ENCODE measurements at places on chromosomes 16 and 17.

- DNase-seq: no peak
These were observed 2.0 kb downstream of the P4HB start for GRCh38 chr17:81858170-81858966.

GRCh38 chr16:27332105-27332504, 18.3 kb downstream of the IL4R start:
- no peak for DNase-seq

DNA sequence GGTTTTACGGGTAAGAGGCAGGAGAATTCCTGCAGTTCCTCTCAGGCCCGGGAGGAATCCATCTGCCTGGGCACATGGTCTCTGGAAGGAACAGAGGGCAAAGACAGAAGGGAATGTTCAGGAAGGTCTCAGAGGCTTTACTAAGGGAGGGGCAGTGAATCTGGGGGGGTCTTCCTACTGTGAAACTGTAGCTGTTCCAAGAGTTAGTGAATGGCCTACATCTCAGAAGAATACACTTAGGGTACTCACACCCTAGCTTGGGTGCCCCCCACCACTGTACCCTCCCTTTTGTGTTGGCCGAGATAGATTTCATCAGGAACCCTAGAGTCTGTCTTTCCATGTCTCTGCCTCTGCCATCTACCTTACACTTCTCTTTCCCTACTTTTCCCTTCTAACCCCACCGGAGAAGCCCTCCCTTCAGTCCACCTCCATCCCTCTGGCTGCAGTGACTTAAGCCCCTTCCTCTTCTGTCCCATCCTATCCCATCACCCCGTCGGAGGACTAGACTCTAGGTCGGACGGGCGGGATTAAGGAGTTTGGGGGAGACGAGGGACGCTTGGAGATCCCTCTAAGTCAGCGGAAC, 316 bp downstream of the DLG4 start:
- DNase-seq: no peak

DNA sequence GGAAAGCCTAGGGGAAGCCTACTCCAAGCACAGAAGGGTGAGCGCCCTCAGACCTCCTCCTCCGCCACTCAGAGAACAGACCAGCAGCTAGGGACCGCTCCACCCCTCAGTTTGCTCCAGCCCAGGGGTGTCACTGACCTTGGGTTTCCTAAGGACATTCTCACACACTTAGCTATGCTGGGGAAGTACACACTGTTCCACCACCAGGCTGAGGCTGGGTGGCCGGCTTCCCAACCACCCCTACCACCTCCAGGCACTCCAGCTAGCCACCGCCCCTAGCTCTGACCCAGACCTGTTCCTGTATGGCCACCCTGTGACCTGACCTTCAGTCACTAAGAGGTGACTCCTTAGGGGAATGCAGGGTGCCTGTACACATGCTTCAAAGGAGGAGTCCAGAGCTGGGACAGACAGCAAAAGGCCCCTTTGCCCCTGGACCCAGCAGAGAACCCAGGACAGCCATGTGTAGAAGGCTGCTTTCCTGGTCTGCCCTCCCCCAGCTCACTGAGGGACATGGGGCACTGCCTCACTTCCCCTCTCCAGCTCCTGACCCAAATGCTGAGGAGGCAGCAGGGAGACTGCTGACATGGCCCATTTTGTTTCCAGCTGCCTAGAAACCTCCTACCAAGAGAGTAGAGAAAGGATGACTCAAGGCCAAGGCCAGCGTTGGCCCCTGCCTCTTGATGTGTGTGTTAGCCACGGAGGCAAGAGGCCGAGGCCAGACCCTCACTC, 6.7 kb downstream of the HSPB9 start:
- DNase-seq: no peak

GRCh38 chr16:88909431-88910210, 43.2 kb upstream of the PABPN1L start:
- DNase-seq: no peak

GRCh38 chr16:66369055-66369592, 2.6 kb downstream of the CDH5 start:
- DNase-seq: no peak

DNA sequence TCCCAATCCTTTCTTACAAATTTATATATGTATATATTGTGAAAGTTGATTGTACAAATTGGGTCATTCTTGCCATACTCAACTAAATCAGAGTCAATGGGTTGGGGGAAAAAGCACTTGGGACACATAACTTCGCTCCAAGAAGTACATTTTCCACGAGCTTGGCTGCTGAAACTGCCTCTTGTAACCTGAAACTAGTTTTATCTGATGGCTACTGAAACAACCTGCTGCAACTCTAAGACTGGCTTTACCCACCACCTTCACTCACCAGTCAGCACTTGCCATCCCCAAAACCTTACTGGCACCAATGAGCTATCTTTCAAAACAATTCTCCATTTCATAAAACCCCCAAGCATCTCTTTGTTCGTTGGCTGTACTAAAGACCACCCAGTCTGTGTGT, 14.5 kb upstream of the MYCBPAP start:
- DNase-seq: no peak

DNA sequence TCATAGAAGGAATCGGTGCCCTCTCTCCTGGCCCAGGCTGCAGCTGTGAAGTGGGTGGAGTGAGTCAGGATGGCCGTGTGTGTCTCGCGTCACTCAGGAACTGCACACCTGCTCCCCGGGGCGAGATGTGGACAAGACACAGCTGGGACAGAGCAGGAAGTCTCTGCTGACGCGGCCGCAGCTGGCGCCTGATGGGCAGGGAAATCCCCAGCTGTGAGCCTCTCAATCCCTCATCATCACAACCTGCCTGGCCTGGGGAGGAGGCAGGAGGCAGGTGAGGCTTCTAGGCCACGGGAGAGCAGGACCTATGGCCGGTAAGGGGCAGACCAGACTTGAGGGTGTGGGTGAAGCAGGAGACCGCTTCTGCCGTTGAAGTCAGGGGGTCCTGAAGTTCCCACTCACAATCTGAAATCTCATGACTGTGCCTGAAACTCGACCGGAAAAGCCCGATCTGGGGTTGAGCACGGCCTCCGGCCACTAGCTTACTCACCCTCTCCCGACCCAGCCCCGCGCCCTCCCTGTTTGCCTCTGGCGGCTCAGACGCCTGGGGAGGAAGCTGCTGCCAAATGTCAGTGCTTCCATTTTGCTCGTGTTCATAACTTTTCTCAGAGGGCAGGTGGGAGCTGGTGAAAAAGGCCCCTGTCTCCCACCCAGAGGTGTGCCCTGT, 1.1 kb upstream of the TRPV3 start:
- no peak for DNase-seq

DNA sequence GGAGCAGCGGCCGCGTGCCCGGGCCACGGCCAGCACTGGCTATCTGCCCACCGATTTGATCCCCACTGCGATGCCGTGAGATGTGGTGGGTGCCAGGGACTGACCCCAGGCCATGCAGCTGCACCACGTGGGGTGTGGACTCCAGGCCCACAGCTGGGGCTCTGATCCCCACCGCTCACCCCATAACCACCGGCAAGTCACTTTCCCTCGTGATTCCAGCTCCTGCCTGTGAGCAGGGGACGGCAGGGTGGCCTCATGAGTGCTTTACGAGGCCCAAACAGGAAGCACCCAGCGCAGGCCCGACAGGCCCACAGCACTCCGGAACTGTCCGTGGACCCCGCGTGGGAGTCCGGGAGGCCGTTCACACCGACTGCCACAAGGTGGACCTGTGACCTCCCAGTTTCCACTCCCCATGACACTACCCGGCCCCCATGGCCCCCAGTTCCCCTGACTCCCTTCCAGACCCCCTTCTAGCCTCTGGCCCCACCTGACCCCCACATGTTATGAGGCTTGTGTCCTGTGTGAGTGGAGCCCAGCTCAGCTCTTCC, 616 bp downstream of the PTX4 start:
- DNase-seq: no peak

GRCh38 chr16:10935226-10935915, 6.9 kb downstream of the DEXI start:
- no peak for DNase-seq

DNA sequence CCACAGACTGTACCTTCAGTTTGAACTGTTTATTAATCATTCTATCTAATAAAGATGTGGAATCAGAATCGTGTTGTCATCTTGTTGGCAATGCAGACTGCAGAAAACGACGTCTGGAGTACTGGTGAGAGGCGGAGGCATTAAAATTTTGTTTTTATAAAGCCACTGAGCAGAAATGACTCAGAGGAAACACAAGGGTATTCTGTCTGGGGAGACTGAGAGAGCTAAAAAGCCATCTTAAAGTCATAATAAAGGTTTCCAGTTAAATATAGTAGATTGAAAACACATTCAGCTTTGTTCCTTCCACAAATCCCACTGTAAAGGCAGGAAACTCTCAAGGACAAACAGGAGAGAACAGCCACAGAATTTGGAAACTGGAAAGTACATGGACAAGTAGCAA, 74.2 kb downstream of the CPPED1 start:
- DNase-seq: no peak

GRCh38 chr16:81544700-81545271, 100.2 kb downstream of the CMIP start:
- no peak for DNase-seq

DNA sequence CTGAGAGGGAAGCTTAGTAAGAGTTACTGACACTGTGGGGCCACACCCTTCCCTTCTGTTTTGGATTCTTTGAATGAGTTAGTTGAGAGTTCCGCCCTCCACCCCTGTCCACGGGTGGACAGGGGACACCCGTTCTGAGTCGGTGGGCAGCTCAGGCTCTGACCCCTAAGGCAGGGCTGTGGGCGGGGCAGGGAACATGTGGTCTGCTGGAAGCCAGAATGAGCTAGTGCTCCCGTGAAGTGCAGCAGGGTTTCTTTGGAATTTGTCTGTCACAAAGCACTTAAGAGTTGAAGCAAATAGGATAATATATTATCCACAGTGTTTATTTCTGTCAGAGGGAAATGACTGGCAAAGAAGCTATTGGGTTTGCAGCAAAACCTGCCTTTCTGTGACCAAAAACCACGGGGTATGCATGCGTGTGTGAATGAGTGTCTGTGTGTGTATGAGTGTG, 90.1 kb downstream of the CLEC16A start:
- DNase-seq: no peak

- no peak for DNase-seq
These were observed 31.0 kb downstream of the VPS53 start for GRCh38 chr17:683499-684254.

GRCh38 chr17:72184805-72185204, 64.0 kb downstream of the SOX9 start:
- no peak for DNase-seq

DNA sequence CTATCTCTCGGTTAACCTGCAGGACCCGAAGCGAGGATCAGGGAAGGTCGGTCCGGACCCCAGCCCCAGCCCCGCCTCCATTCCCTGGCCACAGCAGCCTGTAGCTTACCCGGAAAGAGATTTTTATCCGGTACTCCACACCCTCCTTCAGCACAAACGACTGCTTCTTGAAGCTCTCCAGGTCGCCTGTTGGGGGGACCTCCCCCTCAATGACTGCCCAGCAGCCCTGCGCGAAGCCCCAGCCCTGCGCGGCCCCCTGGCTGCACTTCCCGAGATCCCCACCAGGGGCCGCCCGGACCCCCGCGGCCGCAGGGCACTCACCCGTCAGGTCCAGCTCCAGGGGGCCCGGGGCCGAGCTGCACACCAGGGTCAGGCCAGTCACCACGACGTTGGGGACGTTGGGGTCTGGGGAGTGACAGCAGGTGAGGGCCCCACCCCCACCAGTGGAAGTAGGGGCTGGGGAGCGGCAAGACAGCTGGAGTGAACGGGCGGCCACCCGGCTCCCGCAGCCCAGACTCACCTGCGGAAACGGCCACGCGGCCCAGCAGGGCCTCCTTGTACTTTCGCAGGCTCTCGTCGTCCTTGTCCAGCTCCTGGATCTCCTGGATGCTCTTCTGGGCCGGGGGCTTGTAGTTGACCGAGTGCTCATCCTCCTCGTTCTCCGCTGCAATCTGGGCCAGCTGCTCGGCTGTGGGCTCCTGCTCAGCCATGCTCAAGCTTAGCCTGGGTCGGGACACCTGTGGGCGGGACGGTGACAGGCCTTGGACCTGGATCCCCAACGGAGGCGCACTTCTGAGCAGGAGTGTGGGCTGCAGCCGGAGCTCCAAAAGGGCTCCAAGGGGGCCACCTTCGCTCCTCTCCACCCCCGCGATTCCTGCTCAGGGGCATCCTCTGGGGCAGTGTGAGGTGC, 1.7 kb downstream of the ARHGDIA start:
- no peak for DNase-seq

- DNase-seq: no peak
These were observed 2.3 kb upstream of the TPPP3 start for GRCh38 chr16:67395458-67396158.

GRCh38 chr16:69474408-69474807, 50.0 kb downstream of the CYB5B start:
- DNase-seq: no peak

DNA sequence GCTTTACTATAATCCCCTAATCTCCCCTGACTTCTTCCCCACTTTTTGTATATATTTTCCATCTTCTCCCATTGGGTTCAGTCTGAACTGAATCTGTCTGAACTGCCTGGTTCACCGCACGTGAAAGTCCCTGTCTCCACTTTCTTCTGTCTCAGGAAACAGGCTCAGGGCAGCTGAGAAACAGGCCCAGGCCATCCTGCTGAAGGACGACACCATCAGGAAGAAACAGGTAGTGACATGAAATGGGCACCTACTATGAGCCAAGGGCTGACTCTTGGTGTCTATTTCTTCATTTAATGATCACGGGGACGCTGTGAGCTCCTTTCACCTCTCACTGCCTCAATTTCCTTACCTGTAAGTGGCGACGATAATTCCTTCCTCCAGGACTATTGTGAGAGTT, 90.5 kb upstream of the HSBP1 start:
- no peak for DNase-seq

- no peak for DNase-seq
These were observed 309.0 kb downstream of the CDH13 start for GRCh38 chr16:82935766-82936165.

DNA sequence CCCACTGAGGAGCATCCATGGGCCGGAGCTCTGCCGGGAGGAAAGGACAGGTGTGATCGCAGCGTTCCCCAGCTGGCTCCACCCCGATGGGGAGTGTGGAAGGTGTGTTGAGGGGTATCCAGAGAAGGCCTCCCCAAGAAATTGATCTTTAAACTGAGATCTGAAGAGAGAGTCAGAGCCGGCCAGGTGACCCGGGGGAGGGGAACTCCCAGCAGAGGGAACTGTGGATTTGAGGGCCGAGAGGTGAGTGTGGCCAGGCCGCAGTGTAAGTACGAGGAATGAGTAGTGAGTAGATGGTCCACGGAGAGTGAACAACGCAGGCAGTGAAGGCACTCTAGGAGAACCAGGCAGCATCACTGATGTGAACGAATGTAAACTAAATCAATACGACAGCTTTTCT, 80.2 kb downstream of the RPTOR start:
- no peak for DNase-seq

DNA sequence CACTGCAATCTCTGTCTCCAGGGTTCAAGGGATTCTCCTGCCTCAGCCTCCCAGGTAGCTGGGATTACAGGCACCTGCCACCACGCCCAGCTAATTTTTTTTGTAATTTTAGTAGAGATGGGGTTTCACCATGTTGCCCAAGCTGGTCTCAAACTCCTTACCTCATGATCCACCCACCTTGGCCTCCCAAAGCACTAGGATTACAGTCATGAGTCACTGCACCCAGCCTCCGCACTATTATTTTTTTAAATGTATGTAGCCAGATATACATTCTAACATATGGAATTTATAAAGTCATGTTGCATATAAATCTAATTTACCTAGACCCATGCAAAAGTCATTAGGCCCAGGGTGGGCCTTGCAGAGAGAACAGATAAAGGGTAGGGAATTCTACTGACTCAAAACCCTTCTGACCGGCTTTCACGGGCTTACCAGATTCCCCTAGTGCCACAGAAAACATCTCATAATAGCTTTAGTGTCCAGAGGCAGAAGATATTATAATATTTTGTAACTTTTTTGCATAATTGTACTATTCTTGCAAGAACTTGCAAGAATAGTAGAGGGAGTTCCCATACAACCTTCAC, 20.5 kb upstream of the HELZ start:
- no peak for DNase-seq
